ENCODE measurements at places on chromosomes 7 and 10. TPM values are rescaled to one million over a fixed set of nuclear protein-coding genes. Genes with fewer than 3 reads are reported as not detected.

DNA sequence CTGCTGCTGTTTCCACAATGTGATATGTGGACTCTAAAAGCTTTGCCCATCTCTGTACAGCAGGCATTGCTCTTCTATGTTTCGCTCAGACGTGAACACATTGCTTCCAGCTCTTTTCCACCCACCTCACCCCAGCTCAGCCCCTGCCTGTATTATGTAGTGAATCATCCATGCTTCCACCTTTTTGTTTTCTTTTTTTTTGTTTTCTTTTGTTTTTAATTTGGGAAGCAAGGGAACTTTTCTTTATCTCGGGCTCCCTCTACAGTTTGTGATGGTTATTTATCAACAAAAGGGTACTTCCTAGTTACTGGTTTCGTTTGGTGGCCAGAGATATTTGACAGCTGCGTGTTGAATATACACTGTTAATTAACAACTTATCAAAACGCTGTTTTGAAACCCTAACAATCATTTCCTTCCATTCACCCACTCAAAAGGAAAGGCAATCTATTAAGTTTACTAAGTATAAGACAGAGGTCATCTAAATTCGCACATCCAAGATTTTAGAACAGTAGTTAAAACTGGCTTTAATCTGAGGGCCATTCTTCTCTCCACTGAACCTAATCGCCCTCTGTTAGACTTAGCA lies 127.9 kb upstream of the STK17A start:
- H3K4me3 ChIP-seq: no peak overlapping the region
- H3K36me3 ChIP-seq: no peaks in the 10 kb centered on the region
- peaks cover 8% of the 10 kb centered on the region for H3K4me1 ChIP-seq
- H3K27ac ChIP-seq: no peak overlapping the region
- peaks cover 23% of the 10 kb centered on the region for H3K27me3 ChIP-seq

DNA sequence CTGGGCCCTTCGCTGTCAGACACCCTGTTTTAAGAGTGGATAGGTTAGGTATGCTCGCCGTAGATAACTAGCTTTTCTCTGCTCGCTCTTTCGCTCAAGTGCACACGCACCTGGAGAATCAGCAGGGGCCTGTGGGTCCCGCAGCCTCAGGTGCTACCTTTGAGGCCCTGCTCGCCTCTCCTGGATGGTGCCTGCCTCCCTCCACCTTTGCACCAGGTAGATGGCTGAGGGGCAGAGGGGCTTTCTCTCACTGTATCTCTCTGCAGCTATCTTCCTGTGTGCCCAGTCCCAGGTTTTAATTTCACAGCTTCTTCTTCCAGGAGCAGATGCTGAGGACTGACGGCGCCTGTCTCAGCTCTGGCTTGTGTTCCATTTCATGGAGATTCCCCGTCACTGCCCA lies 227.9 kb downstream of the TCF7L2 start:
- no peak overlapping the region for H3K27ac ChIP-seq
- peaks cover 16% of the 10 kb centered on the region for H3K27me3 ChIP-seq
- H3K36me3 ChIP-seq: no peaks in the 10 kb centered on the region

DNA sequence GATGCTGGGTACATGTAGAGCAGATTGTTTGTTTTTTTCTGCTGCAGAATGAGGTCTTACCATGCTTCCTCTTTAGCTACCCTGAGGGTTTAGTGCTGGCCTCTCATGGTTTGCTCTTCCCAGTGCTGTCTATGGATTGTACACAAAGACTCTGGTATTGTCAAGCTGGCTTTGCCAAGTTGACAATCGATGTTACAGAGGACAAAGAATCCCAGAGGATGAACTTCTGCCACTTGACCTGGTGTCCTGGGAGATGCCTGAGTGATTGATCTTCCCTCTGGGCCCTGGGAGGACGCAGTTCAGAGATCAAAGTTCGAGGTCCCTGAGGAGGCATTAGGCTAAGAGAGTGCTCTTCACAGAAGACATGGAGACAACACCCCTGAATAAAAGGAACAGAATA lies 865.4 kb downstream of the CCSER2 start:
- no peak overlapping the region for H3K4me3 ChIP-seq
- no peak for DNase-seq
- H3K27me3 ChIP-seq: no peaks in the 10 kb centered on the region
- no peaks in the 10 kb centered on the region for H3K4me1 ChIP-seq
- no peaks in the 10 kb centered on the region for H3K36me3 ChIP-seq
- no peak overlapping the region for H3K27ac ChIP-seq

Gene SEMA3E
- not detected for total RNA-seq

DNA sequence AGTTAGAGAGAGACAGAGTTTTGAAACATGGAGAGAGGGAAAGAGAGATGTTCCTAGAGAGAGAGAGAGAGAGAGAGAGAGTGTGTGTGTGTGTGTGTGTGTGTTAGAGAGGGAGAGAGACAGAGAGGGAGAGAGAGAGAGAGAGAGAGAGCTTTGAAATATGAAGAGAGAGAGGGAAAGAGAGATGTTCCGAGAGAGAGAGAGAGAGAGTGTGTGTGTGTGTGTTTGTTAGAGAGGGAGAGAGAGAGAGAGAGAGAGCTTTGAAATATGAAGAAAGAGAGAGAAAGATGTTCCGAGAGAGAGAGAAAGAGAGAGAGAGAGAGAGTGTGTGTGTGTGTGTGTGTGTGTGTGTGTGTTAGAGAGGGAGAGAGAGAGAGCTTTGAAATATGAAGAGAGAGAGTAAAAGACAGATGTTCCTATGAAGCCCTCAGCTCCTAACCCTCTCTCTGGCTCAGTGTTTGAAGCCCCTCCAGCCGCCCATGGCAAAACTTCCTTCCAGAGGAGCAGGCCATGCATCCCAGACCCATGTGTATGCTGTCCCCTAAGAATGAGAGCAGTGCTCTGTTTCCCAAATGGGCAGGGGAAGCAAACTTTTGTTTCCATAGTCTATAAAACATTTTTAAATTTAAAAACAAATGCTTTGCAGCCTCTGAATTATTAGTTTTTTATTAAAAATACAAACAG lies 130.9 kb downstream of the KCNMA1 start:
- no peak overlapping the region for H3K4me3 ChIP-seq
- H3K36me3 ChIP-seq: no peaks in the 10 kb centered on the region
- no peak for DNase-seq
- H3K4me1 ChIP-seq: no peaks in the 10 kb centered on the region

GRCh38 chr10:1809139-1809741 lies 71.9 kb upstream of the ADARB2 start:
- H3K4me1 ChIP-seq: no peaks in the 10 kb centered on the region
- no peaks in the 10 kb centered on the region for H3K27me3 ChIP-seq
- H3K27ac ChIP-seq: no peak overlapping the region
- no peak overlapping the region for H3K4me3 ChIP-seq
- no peaks in the 10 kb centered on the region for H3K36me3 ChIP-seq
